Spinal cord (tissue), 10 donors: ENCODE measurements at places on chromosomes 2 and 18.

- DNase-seq: no peak
Measured at GRCh38 chr18:24678107-24678506, 217.7 kb downstream of the HRH4 start.

- no peak for DNase-seq
Measured at GRCh38 chr18:55588111-55588869, at the start of gene TCF4. TCF4 (minus strand) TSS chr18:55588192; CDS start chr18:55587116, 1,076 bp downstream.

DNA sequence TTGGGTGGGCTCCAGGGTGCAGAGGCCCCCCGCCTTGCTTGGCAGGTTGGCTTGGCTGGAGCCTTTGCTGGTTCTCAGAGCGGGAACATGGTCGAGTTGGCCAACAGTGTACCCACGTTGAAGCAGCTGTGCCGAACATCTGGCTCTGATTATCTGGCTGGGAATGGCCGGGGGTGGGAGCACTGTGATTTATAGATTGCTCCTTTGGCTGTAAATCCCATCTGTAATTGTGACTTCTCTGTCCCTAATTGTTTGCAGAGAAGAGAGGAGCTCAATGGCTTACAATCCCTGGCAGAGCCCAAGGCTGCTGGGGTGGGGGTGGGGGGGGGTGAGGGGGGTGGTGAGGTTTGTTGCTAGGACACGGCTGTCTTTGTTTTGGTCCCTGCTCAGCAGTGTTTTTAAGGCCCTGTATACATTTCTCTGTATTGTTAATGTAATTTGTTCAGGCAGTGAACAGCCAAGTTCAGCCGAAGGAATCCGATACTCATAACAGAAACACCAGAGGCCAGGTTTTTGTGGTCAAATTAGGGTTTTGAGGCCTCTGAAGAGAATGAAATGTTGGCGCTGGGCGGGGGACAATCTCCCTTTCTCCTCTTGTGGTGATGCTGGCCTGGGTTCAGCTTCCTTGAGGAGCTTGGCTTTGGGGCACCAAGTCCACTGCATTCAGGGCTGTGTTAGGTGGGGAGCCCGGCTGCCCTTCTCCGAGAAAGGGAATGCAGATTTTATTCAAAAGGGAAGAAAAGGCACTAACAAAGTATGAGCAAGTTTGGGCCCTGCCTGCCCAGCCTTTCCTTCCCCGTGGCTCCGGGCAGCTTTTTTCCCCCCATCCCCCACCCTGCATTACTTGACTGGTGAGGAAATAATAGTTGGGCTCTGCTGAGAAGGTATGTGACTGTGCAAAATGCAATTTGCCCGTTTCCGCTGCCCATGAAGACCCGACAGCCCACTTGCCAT, 82.5 kb downstream of the TCF7L1 start:
- peak; percentile 93 for DNase-seq

GRCh38 chr2:227033471-227034148, 130.4 kb downstream of the COL4A4 start:
- no peak for DNase-seq

DNA sequence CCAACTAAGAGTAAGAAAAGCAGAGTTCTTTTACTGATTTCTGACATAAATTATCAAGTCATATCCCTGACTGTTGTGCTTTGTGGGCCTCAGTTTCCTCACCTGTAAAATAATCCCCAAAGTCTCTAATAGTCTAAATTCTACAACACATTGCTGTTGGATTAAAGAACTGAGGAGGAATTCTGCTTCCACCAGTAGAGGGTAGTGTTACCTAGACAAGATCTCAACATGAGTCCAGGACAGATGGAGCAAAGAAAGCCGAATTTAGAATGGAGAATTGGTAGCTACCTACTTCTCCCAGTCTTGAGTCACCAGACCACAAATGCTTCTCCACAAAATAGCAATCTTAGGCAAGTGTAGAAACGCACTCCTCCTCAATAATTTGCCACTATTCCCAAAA, 462.5 kb upstream of the FSHR start:
- peak; percentile 37 for DNase-seq

GRCh38 chr18:74172697-74173433, 24.5 kb downstream of the TIMM21 start:
- DNase-seq: no peak

DNA sequence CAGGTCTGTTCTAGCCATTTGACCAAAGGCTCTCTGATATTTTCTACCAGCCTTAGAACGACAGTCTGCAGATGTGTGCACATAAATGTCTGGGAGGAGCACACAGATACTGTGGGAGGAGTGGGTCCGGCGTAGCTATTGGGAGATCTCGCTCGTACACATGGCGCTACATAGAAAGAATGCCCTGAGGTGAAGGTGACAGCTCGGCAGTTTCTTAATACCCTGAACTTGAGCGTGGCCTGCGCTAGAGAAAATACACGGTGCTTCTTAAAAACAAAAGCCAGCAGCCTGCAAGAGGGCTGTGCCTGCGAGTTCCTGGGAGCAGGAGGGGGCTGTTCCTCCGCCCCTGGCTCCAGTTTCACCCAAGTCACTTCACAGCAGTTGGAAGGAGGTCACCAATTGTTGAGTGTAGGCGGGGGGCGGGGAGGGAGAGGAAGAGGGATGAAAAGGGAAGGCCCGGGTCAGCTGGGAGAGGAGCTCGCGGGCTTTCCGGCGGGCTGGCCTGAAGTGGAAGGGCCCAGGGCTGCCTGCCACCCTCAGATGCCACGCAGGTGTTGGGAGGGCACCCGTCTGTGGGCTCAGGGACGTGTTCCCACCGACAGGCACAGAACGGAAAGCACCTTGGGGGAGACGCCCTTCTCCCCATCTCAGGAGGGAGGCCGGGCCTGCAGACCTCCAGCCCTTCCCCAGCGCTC, 124.7 kb upstream of the ZNF516 start:
- DNase-seq: peak; percentile 70

DNA sequence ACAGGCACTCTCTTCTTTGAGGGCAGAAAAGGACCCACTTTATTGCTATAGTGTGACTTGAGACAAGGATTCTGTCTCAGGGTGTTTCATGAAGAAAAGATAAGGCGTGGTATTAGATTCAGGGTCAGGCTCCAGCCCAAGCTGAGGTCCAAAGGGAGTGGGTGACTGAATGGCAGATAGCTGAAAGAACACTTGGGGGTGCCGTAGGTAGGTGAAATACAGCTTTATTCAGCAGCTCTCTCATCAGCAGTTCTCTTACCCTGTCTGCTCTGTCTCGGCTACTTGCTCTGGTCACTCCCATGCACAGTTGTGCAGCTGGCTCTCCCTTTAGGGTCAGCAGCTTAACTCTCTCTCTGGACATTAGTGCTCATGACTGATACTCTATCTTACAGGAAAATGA, 379.9 kb downstream of the LPIN1 start:
- no peak for DNase-seq

- no peak for DNase-seq
Measured at GRCh38 chr18:48122816-48123215, 192.4 kb upstream of the SMAD2 start.

- DNase-seq: no peak
Measured at GRCh38 chr18:63199743-63200241, 119.8 kb downstream of the BCL2 start.

DNA sequence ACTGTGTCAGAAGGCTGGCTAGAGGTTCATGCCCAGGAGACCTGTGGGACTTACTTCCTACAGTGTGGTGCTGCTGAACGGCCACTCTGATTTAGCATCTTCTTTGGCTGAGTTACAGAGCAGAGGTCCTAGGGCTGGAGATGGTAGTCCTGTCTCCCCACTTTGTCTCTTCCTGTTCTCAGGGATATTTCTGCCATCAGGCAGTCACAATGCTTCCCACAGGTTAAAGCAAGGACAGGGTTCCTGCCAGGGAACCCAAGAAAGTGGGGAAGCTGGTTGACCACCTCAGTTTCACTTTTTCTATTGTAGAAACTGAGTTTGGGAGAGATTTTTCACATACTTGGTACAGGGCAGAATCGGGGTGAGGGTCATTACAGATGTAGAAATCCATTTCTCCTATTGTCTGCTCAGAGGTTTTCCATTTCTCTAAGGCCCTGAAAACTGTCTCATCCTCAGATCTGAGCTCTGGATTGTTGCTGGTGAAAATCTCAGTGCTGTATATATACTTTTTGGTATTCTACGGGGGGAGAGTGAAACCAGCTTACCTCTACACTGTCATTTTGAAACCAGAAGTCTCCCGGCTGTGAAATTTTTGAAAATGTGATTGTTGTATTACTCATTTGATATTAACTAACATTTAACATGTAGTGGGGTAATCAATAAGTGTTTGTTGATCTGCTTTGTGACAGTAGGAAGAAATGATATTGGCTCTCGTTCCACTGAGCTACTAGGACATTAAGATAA, 37.0 kb upstream of the MEP1B start:
- DNase-seq: no peak

DNA sequence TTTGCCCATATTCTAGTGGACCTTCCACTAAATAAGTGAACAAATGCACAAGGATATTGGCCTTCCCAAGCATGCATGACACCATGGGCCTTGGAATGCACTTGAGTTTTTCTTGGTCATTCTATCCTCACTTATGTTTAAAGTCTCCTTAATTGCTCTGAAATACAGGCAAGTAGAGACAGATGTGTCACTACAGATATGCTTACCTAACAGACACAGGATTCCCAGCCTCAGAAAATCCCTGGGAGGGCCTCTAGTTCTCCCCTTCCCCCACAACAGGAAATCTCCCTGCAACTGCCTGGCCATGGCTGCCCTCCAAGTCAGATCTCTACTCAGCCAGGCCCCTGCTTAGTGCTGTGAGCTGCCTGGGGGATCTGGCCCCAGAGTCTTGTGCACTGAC, 445.2 kb downstream of the IRS1 start:
- no peak for DNase-seq

DNA sequence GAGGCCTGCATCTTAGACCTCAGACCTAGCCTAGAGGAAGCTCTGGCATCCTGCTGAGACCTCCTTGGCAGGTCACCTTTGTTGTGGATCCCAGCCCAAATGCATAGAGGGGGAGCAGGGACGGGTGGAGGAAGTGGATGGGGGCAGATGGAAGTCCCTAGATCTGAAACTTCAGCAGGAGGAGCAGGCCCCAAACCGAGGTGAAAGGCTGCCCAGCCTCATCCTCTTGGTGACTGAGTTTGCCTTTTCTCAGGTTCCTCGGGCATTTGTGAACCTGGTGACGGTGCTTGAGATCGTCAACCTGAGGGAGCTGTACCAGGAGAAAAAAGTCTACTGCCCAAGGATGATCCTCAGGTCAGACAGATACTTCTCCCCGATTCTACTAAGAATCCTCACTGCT, 86.3 kb downstream of the PLB1 start:
- DNase-seq: no peak

GRCh38 chr2:37827911-37828511, 97.1 kb upstream of the RMDN2 start:
- DNase-seq: no peak

- DNase-seq: no peak
Measured at GRCh38 chr2:154974041-154974440, 275.5 kb downstream of the KCNJ3 start.

DNA sequence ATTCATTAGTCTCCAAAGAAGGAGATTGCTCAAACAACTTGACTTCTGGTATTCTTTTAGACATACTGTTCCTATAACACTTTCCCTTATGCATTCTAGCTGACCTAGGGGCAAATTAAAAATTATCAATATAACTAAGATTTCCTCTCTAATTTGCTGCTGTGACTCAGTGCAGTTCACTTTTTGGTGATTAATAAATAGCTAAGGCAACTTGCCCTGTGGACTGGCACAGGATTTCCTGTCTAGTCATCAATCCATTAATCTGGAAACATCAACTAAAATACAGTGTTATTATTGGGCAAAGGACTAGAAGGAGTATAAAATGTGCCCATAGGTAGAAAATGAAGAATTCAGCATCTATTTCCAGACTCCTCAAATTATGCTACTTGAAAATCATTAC, 83.5 kb upstream of the SERPINE2 start:
- DNase-seq: no peak

DNA sequence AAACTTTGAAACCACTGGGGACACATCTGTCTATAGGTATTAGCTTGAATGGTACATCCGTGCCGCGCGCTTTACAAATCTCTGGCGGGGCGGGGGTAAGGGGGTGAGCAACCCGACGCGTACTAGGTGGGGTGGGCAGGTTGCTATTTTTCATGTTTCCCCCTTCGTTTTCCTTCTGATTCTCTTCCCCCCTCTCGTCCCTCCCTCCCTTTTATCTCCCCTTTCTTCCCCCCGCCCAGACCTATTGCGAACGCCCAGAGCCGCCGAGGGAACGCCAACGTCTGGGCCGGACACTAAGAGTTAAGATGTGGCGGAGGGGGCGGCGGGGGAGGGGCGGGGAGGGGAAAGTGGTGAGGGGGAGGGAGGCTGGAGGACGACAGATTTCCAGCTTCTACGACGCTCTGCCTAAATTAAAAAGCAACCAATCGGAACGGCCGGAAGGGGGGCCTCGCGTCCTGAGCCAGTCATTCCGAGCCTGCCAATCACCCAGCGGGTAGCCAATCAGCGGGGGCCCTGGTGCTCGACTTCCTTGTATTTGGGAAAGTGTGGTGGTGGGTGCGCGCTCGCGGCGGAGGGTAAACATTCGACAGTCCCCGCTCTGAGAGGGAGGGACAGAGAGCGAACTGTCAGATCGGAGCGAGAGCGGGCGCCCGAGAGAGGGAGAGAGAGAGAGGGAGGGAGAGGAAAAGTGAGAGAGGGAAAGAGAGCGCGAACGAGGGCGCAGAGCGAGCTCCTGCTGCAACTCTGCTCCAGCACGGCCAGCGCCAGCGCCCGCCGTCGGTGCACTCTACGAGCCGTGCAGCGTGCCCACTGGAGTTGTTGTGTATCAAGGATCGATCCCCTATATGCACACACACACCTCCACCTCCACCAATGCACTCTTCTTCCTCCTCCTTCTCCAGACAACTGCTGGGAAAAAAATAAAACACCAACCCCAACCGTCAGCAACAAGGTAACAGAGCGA, at the start of gene POU3F3:
Gene POU3F3 (plus strand): TSS at position 582 of the 964 bp plus-strand sequence. CDS start 1,396 bp downstream, outside the sequence.
- DNase-seq: no peak

DNA sequence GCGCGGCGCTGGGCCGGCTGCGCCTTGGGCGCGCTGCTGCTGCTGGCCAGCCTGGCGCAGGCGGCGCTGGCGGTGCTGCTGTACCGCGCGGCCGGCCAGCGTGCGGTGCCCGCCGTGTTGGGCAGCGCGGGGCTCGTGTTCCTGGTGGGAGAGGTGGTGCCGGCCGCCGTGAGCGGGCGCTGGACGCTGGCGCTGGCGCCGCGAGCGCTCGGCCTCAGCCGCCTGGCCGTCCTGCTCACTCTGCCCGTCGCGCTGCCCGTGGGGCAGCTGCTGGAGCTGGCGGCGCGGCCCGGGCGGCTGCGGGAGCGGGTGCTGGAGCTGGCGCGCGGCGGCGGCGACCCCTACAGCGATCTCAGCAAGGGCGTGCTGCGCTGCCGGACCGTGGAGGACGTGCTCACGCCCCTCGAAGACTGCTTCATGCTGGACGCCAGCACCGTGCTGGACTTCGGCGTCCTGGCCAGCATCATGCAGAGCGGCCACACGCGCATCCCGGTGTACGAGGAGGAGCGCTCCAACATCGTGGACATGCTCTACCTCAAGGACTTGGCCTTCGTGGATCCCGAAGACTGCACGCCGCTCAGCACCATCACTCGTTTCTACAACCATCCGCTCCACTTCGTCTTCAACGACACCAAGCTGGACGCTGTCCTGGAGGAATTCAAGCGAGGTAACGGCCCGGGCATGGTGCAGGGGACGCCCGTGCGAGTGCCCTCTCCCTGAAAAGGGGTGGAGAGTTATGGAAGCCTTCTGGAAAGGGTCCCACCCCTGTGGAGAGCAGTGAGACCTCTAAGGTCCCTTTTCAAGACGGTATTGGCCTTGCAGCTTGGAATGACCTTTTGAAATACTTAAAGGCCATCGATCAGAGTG, 1.0 kb downstream of the CNNM3 start:
- peak; percentile 44 for DNase-seq
